Foreskin fibroblast (primary cell): ENCODE measurements at places on chromosomes 6 and 20.
A peak's percentile ranks its signal among the peaks of the same experiment; 100 is the strongest.

DNA sequence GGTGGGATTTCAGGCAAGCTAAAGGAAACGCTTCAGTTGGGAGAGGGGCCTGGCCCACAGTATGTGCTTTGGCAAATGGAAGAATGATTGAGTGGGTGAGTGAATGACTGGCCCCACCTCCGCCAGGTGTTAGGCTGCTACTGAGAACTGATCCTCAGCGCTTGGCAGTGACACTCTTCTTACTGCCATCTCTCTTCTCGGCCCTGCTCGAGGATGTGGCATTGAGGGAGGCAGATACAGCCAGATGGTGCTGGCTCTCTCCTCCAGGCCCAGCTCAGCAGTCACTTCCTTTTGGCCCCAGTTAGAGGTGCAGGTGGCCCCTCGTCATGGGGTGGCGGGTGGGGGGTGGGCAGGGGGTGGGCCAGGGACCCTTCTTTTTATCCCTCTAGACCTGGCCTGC is 38.9 kb upstream of the KCNK5 start:
- no peak for DNase-seq

DNA sequence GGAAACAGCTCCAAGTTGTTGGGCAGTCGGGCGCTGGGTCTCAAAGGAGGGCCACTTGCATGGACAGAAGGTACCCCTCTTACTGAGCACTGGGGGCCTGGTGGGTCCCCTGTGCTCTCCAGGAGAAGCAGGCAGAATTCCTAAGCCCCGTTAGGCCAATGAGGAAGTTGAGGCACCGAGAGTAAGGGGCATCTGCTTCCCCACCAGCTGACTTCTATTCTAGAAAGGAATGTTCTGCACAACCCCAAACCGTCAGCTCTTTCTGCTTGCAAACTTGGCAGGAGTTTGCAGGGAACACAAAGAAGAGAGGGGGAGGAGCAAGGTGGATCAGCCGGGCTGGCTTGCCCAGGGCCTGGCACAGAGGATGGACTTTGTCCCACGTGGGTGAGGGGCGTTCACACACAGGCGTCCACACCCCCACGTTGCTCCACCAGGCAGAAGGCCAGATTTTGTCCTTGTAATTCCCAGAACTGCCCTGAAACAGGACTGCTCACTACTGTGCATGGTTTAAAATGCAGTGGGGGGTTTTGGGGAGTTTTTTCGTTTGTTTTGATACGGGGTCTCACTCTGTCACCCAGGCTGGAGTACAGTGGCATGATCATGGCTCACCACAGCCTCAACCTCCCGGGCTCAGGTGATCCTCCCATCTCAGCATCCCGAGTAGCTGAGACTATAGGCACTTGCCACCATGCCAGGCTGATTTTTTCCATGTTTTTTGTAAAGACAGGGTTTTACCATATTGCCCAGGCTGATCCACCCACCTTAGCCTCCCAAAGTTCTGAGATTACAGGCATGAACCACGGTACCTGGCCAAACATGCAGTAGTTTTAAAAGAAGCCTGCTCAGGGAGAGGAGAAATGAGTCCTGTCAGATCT is 93.3 kb downstream of the SNX5 start:
- peak; percentile 71 for DNase-seq

DNA sequence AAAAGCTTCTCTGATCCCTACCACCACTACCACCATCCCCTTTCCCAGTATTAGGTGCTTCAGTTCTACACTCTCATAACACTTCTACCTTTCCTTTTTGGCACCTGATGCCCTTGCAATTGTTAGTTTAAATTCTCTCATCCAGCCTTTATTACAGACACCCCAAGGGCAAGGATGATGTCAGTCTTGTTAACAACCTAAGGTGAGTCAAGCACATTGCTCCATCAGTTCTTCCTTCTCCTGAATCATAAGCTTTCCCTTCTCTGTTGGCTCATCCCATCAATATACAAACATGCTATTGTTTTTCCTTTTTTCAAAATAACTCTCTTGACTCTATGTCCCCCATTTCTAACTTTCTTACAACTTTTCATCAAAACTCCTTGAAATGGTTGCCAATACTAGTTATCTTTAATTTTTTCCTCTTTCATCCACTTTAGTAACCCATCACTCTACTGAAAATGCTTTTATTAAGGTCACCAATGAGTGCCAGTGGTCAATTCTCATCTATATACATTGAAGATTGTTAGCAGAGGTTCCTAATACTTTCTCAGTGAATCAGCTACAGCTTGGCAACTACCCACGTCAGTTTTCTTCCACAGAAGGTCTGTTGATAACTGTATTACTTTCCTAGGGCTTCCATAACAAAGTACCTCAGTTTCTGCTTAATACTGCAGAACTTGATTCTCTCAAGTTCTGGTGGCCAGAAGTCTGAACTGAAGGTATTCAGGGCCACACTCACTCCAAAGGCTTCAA is 97.1 kb upstream of the FLRT3 start:
- DNase-seq = peak; percentile 75

GRCh38 chr6:41564448-41565142 is 18.4 kb downstream of the FOXP4 start:
- DNase-seq = no peak

- no peak for DNase-seq
These were observed 402 bp upstream of the TAF8 start for GRCh38 chr6:42049948-42050296.

DNA sequence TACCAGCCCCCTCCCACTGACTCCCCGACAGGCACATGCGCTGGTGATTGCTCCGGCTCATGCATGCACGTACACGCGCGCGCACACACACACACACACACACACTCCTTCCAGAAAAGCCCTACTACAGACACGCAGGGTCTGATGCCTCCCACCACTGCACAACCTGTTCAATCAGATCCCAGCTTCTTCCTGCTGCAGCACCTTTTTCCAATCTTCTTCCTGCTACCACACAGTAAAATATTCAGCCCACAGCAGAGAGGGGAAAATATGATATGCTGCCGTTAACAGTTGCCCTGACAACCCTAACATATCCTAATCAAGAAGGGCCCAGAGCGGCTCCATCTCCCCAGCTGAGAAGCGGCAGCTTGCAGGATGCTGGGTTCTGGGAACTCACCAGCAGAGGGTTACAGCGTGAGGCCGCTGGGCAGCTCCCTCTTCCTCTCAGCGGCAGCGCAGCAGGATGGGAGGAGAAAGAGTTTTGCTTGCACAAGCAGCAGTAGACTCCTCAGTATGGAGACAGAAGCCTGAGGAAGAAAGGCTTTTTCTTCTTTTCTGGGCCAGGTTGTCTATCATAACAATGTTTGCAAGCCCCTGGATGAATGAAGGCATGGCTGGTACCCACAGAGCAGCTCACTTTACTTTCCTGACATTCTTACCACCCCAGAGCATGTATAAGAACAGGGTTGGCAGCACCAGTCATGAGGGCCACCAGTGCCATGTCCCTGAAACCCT is 23.9 kb downstream of the MAP7 start:
- peak; percentile 67 for DNase-seq

DNA sequence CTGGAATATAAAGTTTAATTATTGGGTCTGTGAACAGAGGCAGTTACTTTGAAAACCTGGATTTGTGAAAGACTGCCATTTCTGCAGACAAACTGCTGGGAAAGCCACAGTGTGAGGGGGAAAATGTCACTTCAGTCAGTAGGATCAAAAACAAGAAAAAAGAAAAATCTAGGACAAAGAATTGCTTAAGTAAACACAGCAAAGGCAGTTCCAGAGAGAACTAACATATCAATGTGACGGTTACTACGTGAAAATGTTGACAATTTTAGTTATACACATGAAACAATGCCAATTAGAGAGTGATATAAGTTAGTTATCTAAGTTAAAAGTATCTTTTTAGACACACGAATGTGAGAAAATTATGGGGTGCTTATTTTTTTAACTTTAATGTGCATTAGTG is 270.4 kb upstream of the RUNX2 start:
- no peak for DNase-seq

DNA sequence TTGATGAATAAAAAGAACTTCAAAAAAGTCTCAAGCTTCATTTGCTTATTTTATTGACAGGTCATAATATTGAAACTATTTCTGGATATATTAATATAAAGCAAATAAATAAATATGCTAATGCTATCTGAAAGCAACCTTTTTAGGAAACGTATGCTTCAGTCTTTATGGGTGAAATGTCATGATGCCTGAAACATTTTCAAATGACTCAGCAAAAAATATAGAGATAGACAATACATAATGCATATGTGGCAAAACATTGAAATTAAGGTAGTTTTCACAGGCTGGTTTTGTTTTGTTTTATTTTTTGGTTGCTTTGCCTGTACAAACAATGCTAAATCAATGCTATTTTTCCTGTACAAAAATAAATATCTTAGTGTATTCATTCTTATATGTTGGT is 194.4 kb upstream of the PLCB4 start:
- DNase-seq = no peak

DNA sequence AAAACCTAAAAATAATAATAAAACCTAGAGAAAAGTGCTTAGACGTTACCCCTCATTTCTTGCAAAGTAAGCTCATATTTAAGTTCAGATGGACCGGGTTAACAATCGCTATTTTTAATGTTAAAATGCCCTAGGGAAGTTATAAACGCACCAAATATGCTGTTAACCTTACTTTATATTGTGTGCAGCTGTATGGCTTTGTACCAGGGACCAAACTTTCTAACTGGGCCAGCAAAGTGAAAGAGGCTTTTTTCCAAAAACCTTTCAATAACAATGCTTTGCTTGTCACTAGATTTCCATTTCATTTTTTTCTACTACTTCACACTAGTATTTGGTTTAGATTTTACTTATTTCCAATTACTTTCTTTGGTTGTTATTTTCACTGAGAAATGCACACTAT is 248.5 kb downstream of the FOXC1 start:
- no peak for DNase-seq

DNA sequence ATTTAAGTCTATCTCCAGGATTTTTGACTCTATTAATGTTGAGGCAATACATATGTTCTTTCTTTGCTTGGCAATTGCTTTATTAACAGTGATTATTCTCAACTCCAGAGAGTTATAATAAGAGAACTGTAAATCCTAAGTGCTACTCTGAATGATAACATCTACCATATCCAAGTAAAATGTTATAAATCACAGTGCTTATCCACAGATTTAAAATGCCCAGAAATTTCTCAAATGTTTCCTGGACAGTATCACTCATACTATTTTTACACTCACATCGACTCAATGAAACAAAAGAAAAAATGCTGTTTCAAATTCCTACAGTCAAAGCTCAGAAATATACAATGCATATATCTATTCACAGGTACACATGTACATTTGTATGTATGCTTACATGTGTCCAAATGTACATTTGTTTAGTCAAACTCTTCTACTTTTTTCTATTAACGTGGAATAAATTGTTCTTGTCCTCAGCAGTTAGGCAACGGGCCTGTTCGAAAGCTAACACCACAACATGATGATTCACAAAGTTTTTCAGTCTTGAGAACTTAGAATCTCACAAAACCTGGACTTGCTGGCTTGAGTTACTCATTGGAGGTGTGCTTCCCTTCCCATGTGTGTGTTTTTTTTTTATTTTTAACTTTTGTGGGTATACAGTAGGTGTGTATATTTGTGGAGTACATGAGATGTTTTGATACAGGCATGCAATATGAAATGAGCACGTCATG is 193.0 kb downstream of the GJA10 start:
- DNase-seq = peak; percentile 35

- DNase-seq = no peak
These were observed 618.5 kb downstream of the C6orf118 start for GRCh38 chr6:164690702-164691500.

- no peak for DNase-seq
These were observed 16.3 kb downstream of the JAG1 start for GRCh38 chr20:10657453-10657852.

GRCh38 chr6:9499709-9500108 is 915.2 kb downstream of the TFAP2A start:
- DNase-seq = peak; percentile 55

GRCh38 chr6:170125456-170126300 is 165.2 kb downstream of the DLL1 start:
- DNase-seq = no peak

GRCh38 chr6:41757271-41757670 is 10.1 kb upstream of the PGC start:
- DNase-seq = no peak

GRCh38 chr6:53630533-53631226 is 34.9 kb downstream of the KLHL31 start:
- no peak for DNase-seq

DNA sequence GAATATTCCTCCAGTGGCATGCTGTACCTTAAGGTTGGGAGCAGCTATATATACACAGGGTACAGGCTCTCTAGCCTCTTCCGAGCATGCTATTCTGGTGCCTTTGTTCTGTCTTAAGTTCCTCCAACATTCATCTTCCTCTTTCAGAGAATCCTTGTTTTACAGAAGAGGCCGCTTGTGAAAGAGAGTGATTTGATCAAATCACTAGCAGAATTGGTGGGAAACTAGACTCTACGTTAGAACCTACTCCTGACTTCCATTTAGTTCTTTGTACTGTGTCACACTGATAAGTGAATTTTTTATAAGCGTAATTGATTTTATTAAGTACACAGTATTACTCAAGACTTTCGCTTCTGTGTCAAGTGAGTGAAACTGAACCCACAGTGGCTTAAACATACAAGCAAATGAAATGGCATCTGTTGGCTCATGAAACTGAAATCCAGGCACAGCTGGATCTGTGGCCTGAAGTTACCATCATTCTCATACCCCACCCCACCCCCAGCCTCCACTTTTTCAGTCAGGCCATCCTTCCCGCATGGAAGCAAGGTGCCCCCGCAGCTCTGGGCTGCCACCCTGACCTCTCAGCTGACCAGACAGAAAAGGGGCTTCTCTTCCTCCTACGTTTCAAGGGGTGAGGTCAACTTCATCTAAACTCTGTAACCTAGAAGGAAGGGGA is 102.3 kb downstream of the RPP40 start:
- DNase-seq = no peak

DNA sequence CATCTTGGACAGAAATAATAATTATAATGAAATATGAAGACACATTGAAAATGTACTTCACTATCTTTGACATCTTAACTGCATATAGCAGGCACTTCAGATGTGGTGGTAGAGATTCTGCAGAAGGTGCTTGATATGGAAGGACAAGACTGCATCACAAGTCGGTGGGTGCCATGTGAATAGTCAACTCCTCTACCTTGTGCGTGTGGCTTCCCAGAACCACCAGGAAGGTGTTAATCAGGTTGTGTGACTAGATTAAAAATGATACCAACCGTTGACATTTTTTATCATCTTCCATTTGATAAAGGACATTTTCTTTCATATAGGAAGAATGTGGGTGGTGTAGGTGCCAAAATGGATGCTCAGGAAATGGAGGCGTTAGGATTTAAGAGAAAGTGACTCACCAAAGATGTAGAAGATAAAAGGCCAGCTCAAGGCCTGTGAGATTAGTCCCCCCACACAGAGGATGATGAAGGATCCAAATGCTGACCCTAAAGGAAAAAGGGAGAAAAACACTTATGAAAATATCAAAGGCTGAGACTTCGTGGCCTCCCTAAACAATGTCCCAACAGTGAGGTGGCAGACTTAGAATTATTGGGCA is 12.3 kb downstream of the SLC17A2 start:
- no peak for DNase-seq

- no peak for DNase-seq
These were observed 34.6 kb upstream of the NKX2-2 start for GRCh38 chr20:21548390-21549035.
